ENCODE measurements at places on chromosomes 16 and 17.
A peak's percentile ranks its signal among the peaks of the same experiment; 100 is the strongest.

DNA sequence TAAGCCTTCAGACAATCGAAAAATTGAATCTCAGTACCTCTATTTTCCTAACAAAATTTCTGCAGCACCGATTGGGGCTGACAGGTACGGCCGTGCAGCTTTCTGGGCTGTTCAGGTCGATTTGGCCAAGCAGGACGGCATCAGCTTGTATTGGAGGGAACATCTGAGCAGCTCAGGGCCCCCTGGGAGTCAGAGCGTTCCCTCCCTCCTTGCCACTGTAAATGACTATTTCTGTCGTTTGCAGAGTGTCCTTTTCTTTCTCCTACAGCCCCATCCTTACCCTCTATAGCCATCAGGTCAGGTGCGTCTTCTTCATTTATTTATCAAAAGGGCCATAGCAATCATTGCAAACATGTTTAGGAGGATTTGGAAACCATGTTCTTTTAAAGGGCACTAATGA, 731.1 kb downstream of the WWOX start:
- no peak for DNase-seq

DNA sequence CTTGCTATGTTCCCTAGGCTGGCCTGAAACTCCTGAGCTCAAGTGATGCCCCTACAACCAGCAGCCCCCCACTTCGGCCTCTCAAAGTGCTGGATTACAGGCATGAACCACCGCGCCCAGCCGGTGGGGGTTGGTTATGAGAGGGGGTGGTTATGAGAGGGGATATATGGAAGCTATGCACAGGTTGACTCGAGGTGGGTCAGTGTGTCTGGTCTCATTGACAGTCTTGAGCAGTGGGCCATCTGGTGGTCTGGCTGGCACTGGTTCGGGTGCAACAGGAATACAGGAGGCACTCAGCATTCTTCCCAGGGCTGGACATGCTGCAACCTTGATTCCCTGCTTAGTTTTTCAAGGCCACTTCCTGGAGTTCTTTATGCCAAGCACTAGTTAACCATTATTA, 5.6 kb upstream of the STX1B start:
- no peak for DNase-seq

DNA sequence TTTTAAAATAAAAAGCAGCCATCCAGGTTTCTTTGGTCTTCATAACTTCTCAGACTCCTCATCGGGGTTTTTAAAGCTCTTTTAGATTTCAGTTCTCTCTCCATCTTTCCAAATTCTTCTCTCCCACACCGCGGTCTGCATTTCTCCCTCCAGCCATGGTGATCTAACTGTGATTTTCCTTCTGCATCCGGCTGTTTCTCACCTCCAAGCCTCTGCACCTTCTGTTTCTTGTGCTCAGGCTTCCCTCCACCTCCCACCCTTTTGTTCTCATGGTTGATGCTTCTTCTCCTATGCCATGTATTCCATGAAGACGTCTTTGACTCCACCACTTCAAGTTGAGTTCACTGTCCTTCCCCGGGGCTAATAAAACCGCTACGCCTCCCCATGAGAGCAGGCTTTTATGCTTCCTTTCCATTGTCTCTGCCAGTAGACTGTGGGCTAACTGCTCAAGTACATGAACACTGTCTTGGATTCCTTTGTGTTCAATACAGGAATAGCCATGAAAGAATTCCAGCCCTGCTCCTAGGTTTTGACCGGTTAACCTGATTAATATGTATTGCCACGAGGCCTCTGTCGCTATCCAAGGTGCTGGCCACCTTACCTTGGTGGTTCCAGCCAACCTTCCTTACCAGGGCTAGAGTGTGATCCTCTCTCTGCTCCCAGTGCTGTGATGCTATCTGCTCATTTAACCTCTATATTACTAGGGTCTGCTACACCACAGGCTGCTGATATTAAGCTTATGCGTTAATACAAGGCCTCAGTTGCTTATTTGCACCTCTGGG, 625.1 kb downstream of the HS3ST4 start:
- DNase-seq: no peak

GRCh38 chr17:77150196-77150595, 9.4 kb downstream of the SEC14L1 start:
- DNase-seq: no peak

DNA sequence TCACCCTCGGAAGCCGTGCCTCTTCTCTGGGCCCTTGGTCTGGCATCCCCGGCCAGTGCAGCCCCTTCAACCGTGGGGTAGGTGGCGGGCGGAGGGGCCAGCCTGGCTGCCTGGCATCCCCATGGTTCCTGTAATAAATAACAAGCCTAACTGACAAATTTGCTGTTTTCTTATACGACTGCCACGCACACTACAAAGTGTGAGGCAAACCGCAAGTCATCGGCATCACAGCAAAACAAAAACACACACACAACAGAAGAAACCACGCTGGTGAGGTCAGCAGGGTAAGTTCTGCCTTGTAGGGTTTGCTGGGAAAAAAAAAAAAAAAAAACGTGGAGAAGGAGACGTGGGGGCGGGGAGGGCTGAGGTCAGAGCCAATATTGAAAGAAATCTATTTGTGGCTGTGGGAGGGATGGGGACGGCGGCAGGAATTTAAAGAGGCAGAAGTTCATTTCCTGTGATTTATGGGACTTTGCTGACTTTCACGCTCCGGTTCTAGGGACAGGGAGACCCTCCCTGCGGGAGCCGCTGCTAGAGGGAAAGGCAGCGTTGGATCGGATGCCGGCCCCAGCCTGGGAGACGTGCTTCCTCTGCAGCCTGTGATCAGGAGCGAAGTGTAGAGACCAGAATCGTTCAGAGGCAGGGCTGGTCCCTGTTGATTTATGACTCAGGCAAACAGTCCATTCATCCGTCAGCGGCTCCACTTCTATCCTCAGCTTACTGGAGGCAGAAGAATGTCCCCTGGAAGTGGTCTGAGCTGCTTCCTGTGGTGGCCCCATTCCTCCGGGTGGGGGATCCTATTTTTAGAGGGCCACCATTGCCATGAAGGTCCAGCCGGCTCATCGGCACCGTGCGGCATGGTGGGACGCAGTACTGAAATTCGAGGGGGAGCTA, 162.8 kb downstream of the FOXL1 start:
- DNase-seq: peak; percentile 67

DNA sequence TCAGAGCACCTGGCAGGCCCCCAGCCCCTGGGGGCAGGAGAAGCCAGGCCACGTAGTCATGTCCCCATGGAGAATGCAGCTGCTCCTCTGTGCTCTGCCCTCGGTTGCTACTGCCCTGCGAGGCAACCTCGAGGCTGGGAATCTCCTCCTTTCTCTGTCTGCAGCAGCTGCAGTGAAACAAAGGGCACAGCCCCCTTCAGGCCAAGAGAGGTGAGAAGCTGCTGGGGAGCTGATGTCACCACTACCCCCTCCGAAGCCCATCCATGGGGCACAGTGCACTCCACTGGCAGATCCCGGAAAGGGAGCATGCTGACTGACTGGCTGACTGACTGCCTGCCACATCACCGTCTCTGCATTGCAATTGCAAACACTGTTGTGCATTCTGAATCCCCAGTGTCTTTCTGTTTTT, 103.7 kb downstream of the GRIN2A start:
- no peak for DNase-seq

DNA sequence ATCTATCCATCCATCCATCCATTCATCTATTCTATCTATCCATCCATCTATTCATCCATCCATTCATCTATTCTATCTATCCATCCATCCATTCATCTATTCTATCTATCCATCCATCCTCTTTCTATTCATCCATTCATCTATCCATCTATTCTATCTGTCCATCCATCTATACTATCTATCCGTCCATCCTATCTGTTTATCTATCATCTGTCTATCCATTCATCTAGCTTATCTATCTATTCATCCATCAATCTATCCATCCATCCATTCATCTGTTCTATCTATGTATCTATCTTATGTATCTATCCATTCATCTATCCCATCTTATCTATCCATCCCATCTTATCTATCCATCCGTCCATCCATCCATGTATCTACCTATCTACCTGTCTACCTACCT, 8.8 kb downstream of the RNF213 start:
- no peak for DNase-seq

GRCh38 chr16:86894029-86894567, 315.7 kb downstream of the FOXL1 start:
- no peak for DNase-seq

DNA sequence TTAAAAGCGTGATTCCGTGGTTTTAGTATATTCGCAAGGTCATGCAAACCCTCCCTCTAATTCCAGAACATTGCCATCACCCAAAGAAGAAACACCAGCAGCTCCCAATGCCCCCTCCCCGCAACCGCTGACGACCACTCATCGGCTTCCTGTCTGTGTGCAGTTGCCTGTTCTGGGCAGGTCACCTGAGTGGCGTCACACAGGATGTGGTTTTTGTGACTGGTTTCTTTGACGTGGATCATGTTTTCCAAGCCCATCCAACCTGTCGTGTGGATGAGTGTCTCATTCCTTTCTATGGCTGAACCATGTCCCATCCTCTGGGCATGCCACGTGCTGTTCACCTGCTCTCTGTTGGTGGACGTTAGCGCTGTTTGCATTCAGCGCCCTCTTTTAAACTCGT, 8.2 kb upstream of the ATP2C2 start:
- DNase-seq: no peak

DNA sequence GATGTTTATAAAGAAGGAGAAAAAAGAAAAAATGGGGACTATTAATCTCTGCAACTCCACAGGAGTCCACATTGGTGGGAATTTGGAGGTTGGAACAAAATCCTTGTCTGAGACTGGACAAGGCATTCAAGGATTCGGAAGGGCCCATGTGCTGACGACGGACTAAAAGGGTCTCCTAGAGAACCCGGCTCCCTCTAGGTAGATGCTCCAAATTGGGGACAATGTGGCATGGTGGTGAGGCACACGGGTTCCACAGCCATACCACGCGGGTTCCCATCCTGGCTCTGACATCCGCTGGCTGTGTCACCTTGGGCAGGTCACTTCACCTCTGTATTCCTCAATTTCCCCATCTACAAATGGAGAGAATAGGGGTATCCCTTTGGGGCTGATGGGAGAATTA, 227.4 kb downstream of the C16orf78 start:
- DNase-seq: peak; percentile 24
